HuH-7.5 (cell line): ENCODE measurements at places on chromosomes 2 and 18.
A peak's percentile ranks its signal among the peaks of the same experiment; 100 is the strongest.

DNA sequence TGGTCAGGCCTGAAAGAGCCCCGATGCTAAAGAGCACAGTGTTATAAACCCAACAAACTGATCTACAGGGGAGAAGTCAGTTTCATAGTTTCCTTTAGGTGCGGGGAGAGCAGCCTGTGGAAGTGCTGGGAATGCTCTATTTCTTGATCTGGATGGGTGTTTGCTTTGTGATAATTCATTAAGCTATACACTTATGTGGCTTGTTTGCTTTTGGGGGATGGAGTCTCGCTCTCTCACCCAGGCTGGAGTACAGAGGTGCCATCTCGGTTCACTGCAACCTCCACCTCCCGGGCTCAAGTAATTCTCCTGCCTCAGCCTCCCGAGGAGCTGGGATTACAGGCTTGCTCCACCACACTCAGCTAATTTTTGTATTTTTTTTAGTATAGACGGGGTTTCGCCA lies 30.1 kb upstream of the CEP68 start:
- no peak for DNase-seq

- no peak for DNase-seq
Measured at GRCh38 chr2:191839918-191840804, 6.7 kb downstream of the CAVIN2 start.

- no peak for DNase-seq
Measured at GRCh38 chr2:60836491-60836890, 44.9 kb upstream of the REL start.

DNA sequence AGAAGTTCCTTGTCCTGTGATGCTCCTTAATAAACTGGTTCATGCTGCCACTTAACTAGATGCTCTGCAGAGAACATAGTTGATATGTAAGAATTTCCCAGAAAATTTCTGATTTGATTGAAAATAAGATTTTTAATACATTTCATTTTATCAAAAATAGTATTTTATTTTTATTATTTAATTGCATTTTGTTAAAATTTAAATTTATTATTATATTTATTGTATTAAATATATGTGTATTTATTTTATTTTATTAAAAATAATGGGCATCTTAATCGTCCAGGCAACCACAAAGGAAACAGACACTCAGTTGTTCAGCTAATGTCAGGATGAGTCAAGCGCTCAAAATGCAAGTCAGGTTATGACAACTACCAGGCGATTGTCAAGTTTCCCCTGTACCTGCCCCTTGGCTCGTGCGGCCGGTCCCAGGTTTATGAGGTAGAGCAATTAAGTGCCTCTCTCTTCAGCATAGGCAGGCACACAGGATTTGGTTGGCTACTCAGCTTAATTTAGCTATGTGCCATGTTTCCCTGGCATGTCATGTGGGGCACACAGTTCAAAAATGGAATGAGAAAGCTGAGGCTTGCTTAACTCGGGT lies 361.2 kb downstream of the RND3 start:
- no peak for DNase-seq

DNA sequence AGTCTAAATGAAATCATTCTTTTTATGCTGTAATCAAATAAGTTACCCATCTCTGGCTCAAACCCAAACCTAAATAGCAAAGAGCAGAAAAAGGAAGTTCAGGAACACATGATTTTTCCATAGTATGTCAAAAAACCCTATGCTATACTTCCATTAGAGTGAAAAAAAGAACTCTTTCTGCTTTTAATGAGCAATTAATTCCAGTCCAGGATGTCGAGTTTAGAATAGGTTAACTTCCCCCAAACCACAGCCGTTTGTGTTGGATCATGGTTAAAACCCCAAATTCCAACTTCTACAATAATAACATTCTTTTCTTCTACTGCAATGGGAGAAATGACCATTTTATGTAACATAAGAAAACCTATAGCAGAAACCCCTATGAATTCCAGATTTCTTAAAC lies 171.1 kb upstream of the NRP2 start:
- no peak for DNase-seq

DNA sequence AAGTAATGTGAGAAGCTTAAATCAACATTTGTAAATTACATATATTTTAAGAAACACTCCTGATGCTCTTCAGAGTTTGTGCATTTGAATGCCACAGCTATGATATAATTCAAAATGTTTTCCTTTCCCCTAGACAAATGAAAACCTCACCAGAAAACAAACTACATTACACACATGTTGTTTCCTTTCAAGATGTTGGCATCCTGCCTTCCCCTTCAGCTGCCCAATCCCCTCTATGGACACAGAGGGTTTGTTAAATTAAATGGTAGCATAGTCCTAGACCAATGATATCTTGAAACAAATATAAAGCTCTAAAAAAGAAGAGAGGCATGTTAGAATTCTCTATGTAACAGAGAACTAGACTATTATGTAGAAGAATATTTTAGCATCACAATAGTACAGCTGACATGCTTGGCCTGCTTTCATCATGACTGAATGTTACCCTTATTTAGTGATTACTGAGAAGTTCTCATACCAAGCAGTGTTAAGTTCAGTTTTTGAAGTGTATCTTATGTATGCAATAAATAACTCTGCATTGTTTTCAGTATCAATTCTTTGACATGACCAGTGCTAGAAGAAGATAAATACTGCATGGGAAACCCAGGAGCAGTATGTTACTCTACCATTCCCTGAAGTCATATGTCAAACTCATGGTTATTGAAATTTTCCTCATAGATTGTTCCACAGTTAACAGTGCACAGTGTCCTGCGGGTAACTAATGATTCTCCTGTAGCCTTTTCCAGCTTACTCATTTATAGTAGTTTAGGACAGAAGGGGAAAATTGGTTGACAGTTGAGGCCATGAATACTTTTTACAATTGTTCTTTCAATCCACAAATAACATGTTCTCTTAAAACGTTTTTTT lies 316.3 kb upstream of the KCNJ3 start:
- no peak for DNase-seq

DNA sequence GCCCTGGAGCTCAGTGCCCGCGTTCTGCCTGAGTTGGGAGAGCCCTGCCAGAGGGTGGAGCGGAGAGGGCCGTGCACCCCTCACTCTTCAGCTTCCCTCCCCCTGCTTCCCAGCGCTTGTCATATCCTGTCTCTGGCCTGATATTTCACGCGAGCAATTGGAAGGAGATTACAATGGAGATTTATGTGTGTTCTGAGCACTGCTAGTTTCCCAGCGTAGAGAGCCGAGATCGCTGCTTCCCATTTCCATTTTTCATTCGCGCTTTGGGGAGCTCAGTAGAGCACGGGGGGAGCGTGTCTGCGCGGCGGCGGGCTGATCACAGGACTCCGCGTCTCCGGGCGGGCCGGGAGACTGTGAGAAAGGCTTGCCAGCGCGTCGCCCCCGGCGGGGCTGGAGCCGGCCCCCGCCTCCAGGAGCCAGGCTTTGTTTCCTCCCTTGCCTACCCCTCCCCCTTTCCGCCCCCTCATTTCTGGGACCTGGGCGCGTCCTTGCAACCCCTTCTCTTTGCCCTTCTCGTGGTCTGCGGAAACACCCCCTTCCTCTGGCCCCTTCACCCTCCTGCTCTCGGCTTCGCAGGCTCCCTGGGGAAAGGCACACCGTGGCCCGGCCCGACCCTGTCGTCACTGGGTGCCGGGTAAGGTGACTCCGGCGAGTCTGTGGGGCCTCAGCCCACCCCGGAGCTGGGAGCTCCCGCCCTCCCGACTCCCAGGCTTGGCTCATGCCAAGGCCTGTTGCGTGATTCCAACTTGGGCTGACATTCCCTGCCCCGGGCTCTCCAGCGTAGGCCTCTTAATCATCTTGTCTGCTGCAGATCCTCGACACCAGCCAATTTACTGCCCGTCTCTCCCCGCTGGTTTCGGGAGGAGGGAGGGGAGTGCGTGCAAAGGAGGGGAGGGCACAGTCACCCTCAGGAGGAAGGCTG lies 5.8 kb downstream of the DLX2 start:
- DNase-seq = peak; percentile 71

DNA sequence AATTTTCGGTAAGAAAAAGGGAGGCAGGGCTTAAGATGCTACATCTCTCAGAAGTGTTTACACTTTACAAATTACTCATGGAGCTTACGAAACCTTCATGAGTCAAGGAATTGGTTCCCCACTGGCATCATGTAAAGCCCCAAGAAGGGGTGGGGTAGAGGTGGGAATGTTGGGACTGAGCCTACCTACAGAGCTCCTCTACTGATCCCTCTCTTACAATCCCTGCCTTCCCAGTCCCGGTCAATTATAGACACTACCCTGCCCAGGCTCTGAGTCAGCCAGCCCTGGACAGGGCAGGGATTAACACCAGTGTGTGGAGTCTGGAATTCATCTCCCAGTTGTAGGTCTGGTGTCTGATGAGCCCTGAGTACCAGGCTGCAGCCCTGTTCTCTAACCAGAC lies 248.9 kb downstream of the PAX3 start:
- no peak for DNase-seq

- DNase-seq = no peak
Measured at GRCh38 chr2:234450431-234451124, 46.3 kb downstream of the ARL4C start.

DNA sequence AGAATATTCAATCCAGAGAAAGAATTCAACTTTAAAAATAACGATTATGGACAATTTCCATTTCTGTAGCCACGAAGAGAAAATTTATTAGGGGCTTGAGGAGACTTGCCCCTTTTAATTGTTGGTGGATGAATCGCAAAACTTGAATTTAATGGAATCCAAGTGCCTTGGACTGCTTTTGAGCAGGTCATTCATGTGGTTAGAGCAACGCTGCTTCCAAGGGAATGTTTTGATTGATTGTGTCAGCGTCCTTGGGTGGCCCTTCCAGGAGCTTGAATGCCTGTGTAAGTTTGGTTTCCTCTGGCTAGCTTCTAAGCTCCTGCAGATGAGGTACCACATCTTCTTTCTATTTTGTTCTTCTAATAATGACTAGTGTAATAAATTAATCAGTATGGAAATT lies 213.4 kb downstream of the LTBP1 start:
- no peak for DNase-seq

DNA sequence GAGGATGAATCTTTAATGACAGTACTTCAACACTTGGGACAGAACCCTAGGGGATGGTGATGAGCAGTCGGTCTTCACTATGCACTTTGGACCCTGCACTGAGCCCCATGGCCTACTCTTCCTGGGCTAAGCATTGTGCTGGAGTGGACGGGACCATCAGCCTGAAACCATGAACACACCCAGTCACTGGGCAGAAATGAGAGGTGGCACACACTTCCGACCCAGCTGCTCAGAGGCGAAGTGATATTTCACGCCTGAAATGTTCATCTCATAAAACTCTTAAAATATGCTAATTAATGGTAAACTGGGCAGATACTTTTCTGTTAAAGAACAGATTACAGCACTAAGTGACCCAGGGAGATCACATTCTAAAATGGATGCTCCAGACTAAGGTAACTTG lies 150.3 kb upstream of the NDUFV2 start:
- no peak for DNase-seq

DNA sequence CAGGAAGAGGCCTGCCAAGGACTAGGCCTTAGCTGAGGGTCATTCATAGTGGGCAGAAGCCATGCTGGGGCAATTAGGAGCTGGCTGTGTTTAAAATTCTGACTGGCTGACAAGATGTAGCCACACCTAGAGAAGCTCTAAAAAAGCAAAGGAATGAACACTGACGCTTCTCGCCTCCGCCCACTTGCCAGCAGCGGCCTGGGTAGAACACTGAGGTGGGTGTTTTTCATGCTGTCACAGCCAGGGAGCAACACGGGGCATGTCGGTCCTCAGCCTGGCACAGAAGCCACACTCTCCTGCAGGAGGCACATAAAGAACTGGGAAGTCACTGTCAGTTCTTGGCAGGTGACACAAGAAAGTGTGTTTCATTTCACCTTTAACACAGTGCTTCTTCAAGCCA lies 10.4 kb downstream of the CHST10 start:
- no peak for DNase-seq

GRCh38 chr2:54666634-54667265 lies 56.7 kb upstream of the EML6 start:
- DNase-seq = peak; percentile 42

DNA sequence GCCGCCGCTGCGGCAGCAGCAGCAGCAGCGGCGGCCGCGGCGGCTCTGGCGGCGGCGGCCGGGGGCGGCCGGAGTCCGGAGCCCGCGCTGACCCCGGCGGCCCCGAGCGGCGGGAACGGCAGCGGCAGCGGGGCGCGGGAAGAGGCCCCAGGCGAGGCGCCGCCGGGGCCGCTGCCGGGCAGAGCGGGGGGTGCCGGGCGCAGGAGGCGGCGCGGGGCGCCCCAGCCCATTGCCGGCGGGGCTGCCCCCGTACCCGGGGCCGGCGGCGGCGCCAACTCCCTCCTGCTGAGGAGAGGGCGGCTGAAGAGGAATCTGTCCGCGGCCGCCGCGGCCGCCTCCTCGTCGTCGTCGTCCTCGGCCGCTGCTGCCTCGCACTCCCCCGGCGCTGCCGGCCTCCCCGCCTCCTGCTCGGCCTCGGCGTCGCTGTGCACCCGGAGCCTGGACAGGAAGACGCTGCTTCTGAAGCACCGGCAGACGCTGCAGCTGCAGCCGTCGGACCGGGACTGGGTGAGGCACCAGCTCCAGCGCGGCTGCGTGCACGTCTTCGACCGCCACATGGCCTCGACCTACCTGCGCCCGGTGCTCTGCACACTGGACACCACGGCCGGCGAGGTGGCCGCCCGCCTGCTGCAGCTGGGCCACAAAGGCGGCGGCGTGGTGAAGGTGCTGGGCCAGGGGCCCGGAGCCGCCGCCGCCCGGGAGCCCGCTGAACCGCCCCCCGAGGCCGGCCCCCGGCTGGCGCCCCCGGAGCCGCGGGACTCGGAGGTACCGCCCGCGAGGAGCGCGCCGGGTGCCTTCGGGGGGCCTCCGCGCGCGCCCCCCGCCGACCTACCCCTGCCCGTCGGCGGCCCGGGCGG lies 646 bp downstream of the PHLPP1 start:
- DNase-seq = peak; percentile 43

DNA sequence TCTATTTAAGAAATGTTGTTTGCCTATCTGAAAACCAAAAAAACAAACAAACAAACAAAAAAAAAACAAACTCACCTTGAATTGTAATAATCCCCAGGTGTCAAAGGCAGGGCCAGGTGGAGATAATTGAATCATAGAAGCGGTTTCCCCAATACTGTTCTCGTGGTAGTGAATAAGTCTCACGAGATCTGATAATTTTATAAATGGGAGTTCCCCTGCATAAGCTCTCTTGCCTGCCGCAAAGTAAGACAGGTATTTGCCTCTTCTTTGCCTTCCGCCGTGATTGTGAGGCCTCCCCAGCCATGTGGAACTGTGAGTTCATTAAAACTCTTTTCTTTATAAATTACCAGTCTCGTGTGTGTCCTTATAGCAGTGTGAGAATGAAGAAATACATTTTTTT lies 1180.7 kb upstream of the CRIM1 start:
- no peak for DNase-seq

GRCh38 chr2:76083248-76083647 lies 372.5 kb upstream of the GCFC2 start:
- DNase-seq = no peak
